ENCODE measurements at places on chromosomes 3 and 15.

GRCh38 chr15:52143873-52144272 lies 31.3 kb upstream of the BCL2L10 start:
- DNase-seq, result no peak

GRCh38 chr15:85631018-85631417 lies 163.7 kb downstream of the KLHL25 start:
- no peak for DNase-seq

DNA sequence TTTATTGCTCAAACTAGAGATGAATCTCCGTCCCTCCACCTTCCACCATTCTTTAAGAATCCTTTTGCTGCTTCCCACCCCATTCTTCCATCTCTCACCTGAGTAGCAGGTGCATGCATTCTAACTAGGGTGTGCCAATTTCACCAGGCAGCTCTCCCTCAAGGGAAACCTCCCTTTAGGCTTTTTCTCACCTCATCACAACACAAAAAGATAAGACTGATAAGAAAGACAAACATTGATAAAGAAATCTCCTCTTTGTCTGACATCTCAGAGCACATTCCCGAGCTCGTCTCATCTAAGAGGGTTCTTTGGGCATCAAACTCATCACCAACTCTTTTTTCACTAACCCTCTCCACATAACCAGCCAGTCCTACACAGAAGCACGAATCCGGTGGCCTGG lies 23.0 kb downstream of the MB21D2 start:
- DNase-seq, result no peak

GRCh38 chr3:45748068-45748467 lies 48.3 kb downstream of the SLC6A20 start:
- no peak for DNase-seq

- DNase-seq, result no peak
Measured at GRCh38 chr3:177724020-177724638, 526.8 kb upstream of the TBL1XR1 start.

GRCh38 chr3:145673838-145674237 lies 487.1 kb downstream of the PLOD2 start:
- peak; percentile 54 for DNase-seq

DNA sequence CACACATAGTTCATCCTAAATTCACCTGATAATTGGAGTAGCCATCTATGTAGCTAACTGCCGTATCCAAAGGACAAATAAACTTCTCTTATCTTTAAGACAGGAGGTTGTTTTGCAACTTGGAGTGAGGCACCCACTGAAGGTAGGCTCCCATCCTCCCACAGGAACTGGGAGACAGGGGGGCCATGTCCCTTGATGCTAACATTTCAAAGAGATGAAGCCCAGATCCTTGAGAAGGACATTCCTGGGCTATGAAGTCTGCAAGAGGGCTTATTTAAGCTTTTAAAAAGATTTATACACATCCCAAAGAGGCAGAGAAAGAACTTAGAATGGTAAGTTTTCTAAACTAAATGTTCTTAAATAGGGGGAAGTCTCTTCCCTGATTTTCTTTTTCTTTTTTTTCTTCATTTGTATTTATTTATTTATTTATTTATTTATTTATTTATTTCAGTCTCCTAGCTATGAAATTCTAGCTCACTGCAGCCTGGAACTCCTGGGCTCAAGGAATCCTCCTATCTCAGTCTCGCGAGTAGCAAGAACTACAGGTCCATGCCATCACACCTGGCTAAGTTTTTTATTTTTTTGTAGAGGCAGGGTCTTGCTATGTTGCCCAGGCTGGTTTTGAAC lies 12.8 kb upstream of the MOBP start:
- DNase-seq, result no peak
